ENCODE measurements at places on chromosomes 5 and 9. TPM values are rescaled to one million over a fixed set of nuclear protein-coding genes. Genes with fewer than 3 reads are reported as not detected.
A peak's percentile ranks its signal among the peaks of the same experiment; 100 is the strongest.

DNA sequence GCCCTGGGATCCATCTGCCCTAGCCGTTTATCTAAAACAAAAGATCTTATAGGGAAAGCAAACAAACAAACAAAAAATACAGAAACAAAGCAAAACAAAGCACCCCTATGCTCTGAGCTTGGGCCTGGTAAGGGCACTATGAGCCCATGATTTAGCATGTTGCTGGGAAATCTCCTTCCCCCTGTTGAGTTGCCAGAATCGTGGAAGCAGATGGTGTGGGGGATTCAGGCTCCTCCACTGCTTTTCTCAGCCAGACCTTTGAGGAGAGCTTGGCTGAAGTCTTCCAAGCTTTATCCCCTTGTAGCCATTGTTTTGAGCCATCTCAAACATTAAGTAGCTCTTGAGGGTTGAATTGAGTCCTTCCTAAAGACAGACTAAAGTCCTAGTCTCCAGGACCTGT, 29.9 kb downstream of the TMC1 start:
- no peak for DNase-seq

Gene CDKN2B-AS1
- 0.99 TPM for total RNA-seq

DNA sequence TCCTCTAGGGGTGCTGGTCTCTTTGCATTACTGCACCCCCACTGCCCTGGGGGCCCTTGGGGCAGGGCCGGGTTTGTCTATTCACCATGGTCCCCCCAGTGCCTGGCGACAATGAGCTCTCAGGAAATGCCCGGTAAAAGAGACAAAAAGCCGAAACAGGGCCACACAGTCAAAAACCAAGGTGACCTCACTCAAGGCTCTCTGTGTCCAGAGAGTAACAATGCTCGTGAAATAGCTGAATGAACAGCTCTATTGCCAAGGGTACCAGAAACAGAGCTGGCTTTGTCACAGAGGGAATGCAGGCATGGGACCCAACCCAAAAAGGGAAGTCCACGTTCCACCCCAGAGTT, 16.0 kb downstream of the SH3PXD2B start:
- DNase-seq: no peak

- no peak for DNase-seq
These were observed 1175.5 kb downstream of the DTWD2 start for GRCh38 chr5:117812861-117813260.

- DNase-seq: no peak
These were observed 2.4 kb downstream of the SMIM15 start for GRCh38 chr5:61159836-61160235.

Gene TBC1D13
- 30.5 TPM for total RNA-seq

Gene DNAJC18
- 34.6 TPM for total RNA-seq

Gene FOXD4L6
- not detected for total RNA-seq

Gene PDCD1LG2
- not detected for total RNA-seq

- DNase-seq: no peak
These were observed 267.1 kb upstream of the SEMA6A start for GRCh38 chr5:116841734-116842133.

DNA sequence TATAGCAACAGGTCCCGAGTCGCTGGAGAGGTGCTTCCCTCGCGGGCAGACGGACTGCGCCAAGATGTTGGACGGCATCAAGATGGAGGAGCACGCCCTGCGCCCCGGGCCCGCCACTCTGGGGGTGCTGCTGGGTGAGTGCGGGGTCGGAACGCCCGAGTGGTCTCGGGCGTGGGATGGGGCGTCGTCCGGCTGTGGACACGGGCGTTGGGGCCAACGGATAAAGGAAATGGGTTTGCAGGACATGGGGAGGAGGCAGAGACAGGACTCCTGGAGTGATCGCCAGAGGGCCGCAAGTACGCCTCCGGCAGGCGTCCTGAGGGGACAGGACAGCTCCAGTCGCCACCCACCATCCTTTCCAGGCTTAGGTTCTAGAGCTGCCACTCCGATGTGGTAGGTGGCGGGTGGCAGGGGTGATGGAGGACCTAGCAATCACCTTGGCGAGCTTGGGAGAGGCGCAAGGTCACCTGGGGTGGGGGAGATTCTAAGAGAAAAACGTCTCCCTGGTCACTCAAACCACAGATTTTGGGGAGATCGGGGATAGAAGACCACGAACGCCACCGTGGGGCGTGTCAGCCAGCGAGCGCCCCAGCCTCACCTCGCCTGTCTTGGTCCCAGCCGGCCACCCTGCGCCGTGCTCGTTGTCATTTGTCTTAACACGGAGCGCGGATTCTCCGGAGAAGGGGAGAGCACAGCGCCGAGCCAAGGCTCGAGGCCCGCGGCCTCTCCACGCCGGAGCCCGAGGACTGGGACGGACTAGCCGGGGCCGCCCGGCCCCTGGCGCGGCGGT, 922 bp downstream of the LMX1B start:
- DNase-seq: peak; percentile 81

DNA sequence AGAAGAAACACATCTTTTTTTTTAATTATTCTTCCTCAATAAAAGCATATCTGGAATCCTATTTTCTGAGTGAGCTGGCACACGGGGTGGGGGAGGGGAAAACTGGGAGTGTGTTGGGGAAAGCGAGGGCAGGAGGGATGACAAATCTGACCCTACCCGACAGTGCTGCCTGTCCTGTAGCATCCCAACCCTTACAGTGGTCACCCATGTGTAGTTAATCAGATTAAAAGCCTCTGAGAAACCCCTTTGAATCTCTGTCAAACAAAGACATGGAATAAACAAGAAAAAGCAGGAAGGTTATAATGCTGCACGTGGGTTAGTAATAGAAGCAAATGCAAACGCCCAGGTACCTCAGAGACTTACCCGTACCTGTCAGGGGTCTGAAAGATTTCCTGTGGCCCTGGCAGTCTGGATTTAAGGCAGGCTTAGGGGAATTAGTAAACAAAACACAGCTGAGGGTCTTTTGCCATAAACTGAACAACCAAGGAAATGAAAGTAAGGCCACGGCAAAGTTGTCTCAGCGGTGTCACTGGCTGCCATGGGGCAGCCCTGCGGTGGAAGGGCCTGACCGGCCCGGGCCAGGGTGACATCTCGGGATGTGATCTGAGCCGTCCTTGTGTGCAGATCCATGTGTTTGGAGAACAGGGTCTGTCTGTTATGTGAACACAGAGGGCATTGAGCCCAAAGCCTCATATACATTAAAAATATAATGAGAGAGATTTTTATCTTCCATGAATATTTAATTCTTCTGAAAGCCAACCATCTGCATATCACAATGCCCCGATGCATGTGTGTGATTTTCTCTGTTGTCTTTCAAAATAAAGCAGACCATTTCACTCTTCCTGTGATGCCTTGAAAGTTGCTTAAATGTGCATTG, 308.2 kb downstream of the ZNF608 start:
- DNase-seq: no peak

- DNase-seq: no peak
These were observed 421.5 kb upstream of the PTGER4 start for GRCh38 chr5:40258222-40258621.

DNA sequence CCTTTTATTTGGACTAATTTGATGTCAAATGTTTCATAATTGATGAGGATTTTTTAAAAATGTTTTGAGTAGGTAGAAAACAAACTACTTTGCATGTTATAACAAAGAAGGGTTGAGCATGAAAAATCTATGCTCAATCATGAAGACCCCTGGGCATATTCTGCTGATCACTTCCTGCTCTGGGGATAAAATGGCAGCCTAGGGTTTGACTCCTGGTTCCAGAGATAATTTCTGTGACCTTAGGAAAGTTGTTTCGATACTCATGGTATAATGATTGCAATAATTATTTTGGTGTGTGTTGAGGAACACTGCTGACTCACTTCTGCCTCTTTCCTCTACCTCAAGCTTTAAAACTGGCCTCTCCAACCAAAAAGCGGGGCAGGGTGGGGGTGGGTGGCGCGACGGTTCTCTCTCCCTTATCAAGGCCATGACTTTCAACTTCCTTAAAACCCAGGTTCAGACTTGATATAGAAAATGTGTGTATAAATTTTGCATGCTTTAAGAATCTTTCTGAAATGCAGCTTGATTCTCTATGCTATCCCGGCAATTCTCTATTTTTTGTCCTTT, 6.0 kb upstream of the PIP5K1B start:
- no peak for DNase-seq

DNA sequence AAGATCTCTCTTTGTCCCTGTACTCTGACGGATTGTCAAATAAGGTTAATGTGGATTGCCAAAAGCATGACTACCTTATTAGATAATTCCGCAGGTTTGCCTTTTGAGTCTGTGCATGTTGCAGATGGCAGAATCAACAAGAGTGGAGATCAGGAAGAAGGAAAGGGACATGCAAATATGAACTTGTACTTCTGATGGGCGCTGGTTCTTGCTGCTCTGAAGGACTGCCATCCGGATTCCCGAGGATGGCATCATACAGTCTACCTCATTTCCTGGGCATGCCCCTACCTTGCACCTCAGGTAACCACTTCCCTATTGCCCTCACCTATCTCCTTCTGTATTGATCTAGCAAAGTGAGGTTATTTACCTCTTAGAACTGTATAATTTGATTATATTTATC, 504.2 kb downstream of the ACTL7B start:
- no peak for DNase-seq

Gene FOXI1
- total RNA-seq: 0.66 TPM

Gene ZNF474
- total RNA-seq: not detected

DNA sequence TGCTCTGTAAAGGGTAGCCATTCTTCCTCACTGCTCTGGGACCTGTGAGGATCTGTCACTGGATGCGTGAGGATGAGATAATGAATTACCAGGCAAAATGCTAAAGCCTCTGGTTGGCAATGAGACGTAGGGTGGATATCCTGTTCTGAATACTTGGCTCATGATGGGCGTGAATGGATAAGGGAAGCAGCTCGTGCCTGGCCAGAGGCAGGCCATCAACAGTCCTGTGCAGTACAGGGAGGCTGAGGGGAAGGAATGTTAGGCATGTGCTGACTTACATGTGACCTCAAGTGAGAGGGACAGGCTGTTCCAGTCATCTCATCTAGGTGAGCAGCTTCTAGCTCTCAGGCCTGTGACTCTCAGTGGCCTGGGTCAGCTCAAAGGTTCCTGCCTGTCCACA, 172.8 kb downstream of the CARTPT start:
- peak; percentile 82 for DNase-seq

DNA sequence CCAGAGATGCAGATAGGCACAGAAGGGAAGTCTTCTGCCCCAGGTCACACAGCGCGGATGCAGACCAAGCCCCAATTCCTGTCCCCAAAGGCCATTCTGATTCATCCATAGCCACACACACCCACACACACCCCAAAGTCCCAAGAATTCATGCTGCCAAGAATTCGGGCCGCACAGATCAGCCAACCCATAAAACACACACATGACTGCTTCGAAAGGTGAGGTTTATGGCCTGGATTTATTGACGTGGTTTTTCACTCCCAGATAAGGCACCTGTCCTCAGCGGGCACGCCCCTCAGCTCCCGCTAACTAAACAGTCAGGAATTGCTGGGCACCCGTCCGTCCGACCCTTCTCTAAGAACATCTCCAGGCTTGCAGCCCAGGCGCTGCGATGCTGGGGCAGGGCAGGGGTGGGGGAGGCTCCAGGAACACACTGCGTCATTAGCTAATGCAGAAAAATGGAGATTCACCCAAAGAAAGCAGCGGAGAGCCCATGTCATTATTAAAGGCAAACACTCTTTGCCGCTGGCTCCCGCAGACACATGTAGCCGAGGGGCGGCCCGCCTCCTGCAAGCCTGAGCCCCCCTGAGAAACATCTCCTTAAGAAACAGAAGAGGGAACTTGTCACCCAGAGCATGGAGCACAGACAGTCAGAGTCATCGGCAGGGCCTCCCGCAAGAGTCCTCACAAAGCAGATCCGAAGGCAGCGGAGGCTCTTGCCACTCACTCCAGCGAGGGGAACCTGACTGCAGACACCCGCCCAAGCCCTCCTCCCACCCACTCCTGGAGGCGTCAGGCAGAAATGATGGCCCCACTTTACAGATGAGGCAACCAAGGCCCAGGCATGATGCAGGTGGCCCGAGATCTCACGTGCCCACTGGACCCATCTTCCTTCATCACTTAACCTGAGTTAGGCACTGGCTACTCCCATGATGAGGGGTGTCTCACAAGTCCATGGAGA, 19.9 kb downstream of the VAV2 start:
- DNase-seq: no peak
